ENCODE measurements at places on chromosomes 2 and 18. TPM values are rescaled to one million over a fixed set of nuclear protein-coding genes. Genes with fewer than 3 reads are reported as not detected.

REG3G gene
- total RNA-seq: not detected

CELF4 gene
- not detected for total RNA-seq

DSC3 gene
- not detected for total RNA-seq

DSEL gene
- total RNA-seq: 13.8 TPM

CCDC85A gene
- 3.1 TPM for total RNA-seq

CDH2 gene
- total RNA-seq: 0.33 TPM

PSD4 gene
- total RNA-seq: 4.3 TPM

GRCh38 chr18:8735274-8735673, 29.9 kb downstream of the MTCL1 start:
- no peak for DNase-seq

DNA sequence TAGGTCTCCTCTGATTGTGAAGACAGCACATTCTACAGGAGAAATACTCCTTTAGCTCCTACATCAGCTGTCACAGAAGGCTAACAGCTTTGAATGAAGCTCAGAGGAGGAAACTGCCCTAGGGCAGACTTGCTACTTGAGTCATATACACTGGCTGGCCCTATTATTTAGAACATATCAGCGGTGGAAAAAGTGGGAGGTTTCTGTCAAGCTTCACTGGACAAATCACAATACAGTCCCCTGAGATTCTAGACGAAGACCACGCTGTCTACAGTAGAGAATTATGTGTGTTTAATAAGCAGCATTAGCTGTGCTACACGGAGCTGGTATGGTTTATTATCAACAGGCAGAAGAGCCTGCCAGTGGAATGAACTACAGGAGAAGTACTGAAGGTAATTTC, 230.9 kb upstream of the FSIP2 start:
- no peak for DNase-seq

- no peak for DNase-seq
Measured at GRCh38 chr2:8475349-8476031, 206.4 kb upstream of the ID2 start.

GRCh38 chr2:64698668-64699444, 45.1 kb upstream of the SERTAD2 start:
- no peak for DNase-seq

GRCh38 chr18:50806208-50806616, 13.6 kb downstream of the MRO start:
- DNase-seq: no peak

GRCh38 chr2:112867701-112868631, 31.4 kb upstream of the IL1B start:
- DNase-seq: no peak

- no peak for DNase-seq
Measured at GRCh38 chr2:142462306-142462705, 331.5 kb upstream of the LRP1B start.

DNA sequence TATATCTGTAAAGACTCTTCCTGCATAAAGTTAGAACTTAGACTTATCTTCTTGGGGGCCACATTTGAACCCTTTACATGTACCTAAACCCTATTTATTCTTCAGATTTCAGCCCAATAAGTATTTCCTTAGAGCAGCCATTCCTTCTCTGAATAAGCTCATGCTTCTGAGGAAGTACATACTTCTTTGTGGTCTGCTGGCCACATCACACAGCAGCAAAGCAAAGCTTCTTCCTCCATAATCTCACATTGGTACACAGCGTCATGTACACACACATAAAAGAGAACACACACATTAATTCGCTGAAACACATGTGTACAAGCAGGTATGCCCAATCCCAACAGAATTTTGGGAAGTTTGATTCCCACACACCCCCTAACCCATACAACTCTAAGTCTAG, 331.0 kb downstream of the CDH2 start:
- DNase-seq: no peak

- DNase-seq: no peak
Measured at GRCh38 chr2:140498360-140498759, 1632.5 kb downstream of the LRP1B start.

GRCh38 chr2:149595056-149595963, 7.7 kb upstream of the MMADHC start:
- DNase-seq: no peak

DNA sequence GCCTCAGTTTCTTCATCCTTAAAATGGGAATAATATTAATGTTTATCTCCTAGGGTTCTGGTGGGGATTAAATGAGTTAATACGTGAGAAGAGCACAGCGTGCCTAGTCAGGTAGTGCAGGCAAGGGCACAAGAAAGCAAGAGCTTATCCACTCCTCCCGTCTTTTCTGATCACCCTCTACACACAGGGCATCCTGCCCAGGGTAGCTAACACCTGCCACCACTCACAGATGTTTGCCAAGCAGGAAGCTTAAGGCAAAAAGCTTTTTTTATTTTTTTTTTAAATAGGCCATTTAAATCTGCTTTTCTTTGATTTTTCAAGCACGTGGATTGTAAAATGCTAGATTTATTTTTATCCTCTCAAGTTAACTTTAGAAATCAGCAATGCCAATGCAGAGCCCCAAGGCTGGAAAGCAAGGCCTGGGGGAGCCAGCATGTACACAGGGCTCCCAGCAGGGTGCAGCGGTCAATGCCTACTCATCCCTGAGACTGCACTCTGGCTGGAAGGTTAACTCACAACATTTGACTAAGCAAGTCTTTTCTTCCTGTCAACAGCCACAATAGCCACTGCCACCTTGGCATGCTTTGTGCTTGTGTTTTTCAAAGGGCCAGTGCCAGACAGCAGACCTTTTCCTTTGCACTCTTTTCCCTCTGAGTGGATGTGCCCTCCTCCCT, 86.5 kb upstream of the ACAA2 start:
- DNase-seq: no peak

GRCh38 chr2:4246364-4247131, 543.2 kb downstream of the DCDC2C start:
- no peak for DNase-seq
